Retinal pigment epithelial cell (primary cell): ENCODE measurements at places on chromosomes 3 and 15.

DNA sequence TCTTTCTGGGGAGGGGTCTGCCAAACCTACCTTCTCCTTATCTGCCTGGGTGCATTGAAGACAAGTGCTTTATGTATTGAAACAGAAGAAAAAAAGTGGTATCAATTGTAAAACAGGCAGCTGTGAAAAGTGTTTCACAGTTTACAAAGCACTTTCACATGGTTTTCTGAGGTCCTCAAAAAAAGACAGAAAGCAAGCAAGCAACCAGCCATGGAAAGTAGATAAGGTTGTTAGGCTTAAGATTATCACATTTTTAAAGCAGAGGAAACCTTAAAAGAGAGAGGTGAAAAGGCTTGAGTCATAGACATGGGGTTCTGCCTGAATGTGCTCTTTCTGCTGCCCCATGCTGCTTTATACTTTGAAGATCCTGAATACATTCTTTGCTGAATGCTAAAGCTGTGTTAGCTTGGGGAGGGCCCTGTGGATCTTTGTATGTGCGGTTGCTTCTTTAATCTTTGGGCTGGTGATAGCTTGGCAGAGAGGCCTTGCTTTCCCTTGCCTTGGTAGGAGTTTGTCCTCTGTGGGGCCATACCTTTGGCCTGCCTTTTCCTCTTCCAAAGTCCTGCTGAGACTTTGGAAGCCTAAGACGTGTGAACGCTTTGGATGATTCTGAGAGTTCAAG is 2.6 kb downstream of the SMAD3 start:
- DNase-seq, result peak; percentile 42

- DNase-seq, result no peak
Observed at GRCh38 chr15:60585743-60586708, 107.1 kb upstream of the ICE2 start.

GRCh38 chr15:63483521-63484371 is 20.6 kb upstream of the USP3 start:
- DNase-seq, result no peak

- DNase-seq, result no peak
Observed at GRCh38 chr3:89107461-89108290, at the start of gene EPHA3. Gene EPHA3 (plus strand): TSS chr3:89107621. CDS start chr3:89107749, 128 bp downstream.

GRCh38 chr3:116161575-116162525 is 283.4 kb downstream of the LSAMP start:
- no peak for DNase-seq

GRCh38 chr3:21043139-21043538 is 707.9 kb downstream of the ZNF385D start:
- DNase-seq, result no peak

- DNase-seq, result peak; percentile 7
Observed at GRCh38 chr3:119524931-119525662, 26.8 kb downstream of the TIMMDC1 start.

DNA sequence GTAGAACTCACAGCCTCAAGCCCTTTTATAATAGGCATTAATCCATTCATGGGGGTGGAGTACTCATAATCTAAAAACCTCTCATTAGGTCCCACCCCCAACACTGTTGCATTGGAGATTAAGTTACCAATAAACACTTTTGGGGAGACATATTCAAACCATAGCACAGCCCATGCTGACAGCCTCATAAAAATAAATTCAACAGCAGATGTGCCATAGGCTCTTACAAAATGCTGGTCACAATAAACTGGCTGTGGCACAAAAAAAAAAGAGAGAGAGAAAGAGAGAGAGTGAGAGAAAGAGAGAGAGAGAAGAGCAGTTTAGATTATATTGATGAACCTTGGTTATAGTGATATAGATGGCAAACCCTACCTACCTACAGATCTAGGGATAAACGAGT is 1000.9 kb downstream of the TUSC7 start:
- no peak for DNase-seq

GRCh38 chr3:7270731-7271130 is 409.8 kb downstream of the GRM7 start:
- no peak for DNase-seq

GRCh38 chr3:156910022-156910421 is 83.9 kb downstream of the LEKR1 start:
- DNase-seq, result no peak

DNA sequence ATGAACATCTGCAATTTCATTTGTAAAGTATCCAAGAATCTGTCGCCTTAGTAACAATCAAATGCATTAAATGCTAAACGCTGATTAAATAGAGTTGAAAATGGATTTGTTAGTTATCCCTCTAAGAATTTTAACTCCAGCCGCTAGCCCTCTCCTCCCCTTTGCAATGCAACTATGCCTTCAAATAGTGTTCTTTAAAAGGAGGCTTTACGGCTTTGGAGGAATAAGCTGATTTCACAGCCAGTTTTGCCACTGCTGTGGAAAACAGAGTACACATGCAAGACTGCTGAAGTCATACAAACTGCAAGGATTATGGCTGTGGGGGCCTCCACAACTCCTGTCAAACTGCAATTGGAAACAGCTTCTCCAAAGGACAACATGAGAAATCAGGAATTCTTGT is 89.2 kb downstream of the CERS3 start:
- DNase-seq, result no peak

DNA sequence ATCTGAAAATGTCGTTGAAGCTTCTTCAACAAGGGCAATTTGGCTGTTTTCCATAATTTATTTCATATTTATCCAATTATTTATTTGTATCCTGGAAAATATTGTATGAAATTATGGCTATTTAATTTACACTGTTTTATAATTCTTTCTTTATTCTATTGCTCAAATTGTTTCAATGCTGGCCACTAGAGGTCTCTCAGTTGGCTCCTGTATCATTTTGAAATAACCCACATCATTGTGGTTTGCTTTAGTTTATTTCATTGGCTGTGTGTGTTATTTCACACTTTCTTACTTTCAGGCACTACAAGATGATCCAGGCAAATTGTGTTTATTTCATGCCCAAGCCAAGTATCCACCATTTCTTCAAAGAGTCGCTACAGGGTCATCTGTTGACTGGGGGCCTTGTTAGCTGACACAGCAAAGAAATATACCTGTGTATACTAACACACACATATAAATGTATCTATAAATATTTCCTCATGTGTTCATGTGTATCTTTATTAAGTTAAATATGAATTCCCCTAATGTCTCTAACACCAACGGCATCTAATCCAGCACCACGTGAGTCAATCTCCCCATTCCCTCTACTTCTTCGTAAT is 86.2 kb downstream of the NPAP1 start:
- DNase-seq, result no peak

- no peak for DNase-seq
Observed at GRCh38 chr3:47635536-47635935, 56.9 kb upstream of the CSPG5 start.

DNA sequence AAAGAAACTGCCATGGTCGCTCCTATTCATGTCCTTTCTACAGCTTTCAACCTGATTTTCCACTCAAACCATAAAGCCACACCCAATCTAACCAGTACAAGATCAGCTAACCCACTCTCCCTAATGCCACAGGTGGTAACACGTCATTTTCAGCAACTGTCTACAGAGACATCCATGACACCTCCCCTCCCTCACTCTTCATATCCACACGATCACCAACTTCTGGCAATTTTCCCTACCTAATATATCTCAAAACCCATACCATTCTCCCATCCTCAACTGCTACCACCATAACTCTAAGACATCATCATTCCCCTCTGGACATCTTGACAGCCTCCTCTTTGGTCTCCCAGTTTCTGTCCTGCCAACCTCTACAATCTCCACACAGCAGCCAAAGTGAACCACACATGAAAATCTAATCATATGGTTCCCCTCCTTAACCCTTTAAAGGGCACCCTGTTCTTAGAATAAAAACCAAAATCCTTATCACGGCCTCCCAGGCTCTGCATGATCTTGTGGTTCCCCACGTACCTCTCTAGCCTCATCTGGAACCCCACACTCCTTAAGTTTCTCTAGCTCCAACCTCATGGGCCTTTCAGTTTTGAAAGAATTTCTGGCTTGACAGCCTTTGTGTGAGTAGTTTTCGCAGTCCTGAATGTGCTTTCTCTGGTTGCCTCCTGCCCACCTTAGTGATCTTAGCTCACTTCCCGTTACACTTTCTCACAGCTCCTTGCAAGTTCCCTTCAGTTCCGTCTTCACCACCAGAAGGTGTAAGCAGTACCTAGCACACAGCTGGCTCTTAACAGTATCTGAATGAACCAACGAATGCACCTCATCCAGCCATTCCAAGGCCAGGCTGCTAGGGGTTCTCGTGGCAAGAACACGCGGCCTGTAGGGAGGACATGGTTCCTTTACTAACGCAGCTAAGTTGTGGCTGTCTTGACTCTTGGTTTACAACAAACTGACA is 33.4 kb downstream of the SPINK8 start:
- DNase-seq, result no peak

DNA sequence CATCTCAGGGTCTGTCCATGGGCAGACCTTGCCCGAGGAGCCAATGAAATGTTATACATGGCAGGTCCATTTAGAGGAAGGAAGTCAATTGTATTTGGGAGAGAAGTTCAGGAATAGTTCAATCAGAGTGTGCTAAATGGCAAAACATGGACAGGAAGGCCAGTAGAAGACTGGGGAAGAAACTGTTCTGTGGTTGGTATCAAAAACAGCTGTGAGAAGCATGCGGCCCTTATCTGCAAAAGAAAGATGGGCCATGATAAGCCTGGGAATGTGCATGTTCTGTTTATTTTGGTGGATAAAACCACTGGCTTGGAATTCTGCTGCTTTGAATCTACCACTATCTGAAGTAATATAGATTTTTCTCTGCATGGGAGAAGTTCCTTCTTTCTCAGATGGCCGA is 100.4 kb downstream of the MCTP2 start:
- no peak for DNase-seq

DNA sequence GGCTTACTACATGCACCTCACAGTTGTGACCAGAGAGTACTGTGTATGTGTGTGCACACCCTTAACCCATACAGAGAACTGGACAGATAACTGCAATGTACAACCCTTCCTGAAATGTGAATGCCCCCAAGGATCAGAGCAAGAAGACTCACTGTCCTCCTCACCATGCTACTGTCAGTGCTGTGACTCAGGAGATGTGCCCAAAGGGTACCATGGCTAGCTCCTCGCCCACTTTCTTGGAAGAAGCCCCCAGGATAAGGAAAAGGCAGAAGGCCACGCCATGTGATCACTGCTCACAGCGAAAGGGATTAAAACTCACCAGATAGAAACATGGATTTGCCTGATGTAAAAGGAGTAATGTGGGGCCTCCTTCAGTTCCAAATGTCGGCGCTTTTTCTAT is 41.8 kb downstream of the UBP1 start:
- no peak for DNase-seq

DNA sequence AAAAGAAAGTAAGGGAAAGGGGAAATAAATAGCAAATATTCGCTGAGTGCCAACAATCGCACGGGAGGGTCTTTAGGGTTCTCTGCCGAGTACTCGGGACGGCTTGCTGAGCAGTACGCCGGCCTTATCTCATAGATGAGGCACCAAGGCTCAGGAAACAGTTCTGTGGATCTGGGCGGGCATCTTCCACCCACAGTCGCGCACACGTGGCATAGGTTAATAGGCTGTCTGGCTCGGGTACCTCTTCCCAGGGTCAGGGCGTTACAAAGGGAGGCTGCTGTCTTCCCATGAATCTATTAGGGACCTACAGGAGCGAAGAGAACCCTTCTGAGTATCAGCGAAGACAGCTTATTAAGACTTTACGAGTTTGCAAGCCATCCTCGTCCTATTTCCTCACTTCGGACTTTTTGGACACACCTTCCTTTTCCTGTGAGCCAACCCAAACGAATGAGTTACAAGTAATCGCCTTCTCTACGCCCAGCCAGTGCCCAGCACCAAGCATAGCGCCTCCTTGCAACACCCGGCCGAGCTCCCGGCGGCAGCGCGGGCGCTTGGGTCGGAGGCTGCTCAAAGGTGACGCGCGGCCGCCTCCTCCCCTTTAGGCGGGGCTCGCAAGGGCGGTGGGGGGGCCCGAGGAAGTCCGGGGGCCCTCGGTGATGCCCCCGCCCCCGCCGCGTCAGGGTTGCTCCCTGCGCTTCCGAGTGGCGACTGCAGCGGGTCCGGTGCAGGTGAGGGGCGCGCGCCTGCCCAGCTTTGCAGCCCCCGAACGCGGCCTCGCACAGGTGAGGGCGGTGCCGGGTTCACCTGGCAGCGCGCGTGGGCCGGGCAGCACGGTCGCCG is at the start of gene MCTP2:
MCTP2 (plus strand) TSS at position 679 of the 840 bp plus-strand sequence. CDS start 66,705 bp downstream, outside the sequence.
- DNase-seq, result peak; percentile 31

GRCh38 chr3:134214239-134214638 is 36.4 kb downstream of the RYK start:
- DNase-seq, result no peak

- no peak for DNase-seq
Observed at GRCh38 chr15:52086011-52086786, 26.4 kb downstream of the BCL2L10 start.

DNA sequence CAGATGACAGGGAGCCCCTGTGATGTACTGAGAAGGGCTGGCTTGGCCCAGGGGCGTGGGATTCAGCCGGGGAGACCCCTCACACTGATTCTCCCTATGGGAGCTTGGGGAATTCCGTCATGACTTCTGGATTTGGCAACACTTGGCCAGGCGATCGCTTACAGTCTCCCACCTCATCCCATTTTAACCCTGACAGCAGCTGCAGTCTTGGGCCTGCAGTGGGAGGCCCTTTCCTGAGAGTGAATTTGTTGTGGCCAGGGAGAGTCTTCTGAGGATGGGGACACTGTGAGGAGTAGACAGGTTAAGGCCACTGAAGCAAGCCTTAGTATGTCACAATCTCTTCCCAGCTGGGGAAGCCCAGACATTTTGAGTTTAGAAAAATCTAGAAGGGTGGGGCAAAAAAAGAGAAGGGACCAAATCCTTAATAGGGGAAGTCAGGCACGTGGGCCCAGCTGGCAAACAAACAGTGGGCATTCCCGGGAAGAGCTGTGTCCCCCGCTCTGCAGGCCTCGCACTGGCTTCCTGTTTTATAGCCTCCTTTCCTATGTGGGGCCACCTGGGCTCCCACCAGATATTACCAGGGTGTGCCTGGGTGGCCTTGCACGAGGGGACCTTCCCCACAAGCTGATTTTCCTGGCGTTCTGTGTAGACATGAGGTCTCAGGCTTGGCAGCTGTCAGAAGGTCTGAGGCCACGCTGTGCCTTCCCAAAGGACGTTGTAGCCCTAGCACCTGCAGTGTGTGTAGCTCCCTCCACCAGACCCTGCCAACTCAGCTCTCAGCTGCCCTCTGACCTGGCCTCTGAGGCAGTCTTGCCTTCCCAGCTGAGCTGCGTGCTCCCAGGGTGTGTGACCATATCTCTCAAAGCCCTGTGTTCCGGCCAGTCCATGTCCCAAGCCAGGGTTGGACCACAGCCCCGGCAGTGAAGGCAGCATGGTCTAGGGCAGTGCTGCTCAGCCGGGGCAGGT is 64.5 kb downstream of the FEM1B start:
- no peak for DNase-seq

- DNase-seq, result no peak
Observed at GRCh38 chr15:38620851-38621594, 56.4 kb upstream of the RASGRP1 start.

- no peak for DNase-seq
Observed at GRCh38 chr3:31345581-31345980, 187.1 kb upstream of the STT3B start.

- DNase-seq, result no peak
Observed at GRCh38 chr3:109977897-109978296, 640.6 kb upstream of the DPPA4 start.

- peak; percentile 1 for DNase-seq
Observed at GRCh38 chr15:77702211-77702957, 69.7 kb upstream of the LINGO1 start.

GRCh38 chr3:14633819-14634424 is 17.6 kb upstream of the CCDC174 start:
- DNase-seq, result no peak

GRCh38 chr3:138748190-138748589 is 86.5 kb downstream of the PIK3CB start:
- DNase-seq, result peak; percentile 19
